T1000 (cell line): ENCODE measurements at places on chromosomes 5 and 9.

GRCh38 chr5:68182094-68182493 is 33.5 kb upstream of the PIK3R1 start:
- no peak for DNase-seq

DNA sequence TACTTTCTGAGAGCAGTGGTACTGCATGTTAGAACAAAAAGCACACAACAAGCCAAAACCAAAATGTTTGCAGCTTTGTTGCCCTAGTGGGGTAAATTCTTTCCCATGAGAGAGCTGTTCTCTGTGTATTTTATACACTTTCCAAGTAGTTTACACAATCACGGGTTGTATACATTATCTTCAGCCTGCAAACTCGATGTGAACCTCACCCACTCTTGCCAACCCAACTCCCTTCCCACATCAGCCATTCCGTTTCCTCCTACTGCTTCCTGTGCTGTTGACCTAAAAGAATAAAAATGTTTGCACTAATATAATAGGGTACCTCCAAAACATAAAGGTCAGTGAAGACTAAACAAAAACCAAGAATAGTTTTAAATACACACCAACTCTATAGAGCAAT is 47.0 kb downstream of the IQGAP2 start:
- no peak for DNase-seq

DNA sequence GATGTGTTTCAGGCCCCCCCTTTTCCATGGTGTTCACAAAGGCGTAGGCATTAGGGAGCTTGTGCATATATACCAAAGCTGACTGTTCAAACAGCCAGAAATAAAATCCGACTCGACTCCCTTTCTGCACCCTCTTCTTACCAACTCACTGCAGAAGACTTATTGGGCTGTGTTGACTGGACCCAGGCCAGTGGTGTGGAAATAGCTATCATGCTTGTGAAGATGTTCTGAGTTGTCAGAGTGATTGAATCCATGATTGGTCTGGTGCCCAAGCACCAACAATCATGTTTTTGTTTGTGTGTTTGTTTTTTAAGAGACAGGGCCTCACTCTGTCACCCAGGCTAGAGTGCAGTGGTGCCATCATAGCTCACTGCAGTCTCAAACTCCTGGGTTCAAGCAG is 21.6 kb downstream of the TJP2 start:
- DNase-seq: no peak

DNA sequence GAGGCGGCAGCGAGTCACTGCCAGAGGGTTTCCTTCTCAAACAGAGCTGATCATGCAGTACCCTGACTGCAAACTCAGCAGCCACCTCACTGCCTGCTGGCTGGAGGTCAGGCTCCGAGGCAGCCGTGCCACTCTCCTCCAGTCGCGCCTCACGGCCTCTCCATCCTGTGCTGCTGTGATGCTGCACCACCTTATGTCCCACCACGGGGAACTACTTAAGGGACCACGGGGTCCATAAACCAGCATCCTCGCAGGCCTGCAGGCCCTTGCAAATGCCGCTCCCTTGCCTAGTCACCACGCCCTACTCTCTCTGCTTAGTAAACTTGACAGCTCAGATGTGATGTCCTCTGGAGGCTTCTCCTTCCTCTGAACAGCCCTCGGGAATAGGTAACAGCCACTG is 99.2 kb downstream of the CRB2 start:
- no peak for DNase-seq

- DNase-seq: no peak
Measured at GRCh38 chr9:9747787-9748186, 865.0 kb downstream of the PTPRD start.

- no peak for DNase-seq
Measured at GRCh38 chr5:66742083-66742895, 146.1 kb downstream of the MAST4 start.

DNA sequence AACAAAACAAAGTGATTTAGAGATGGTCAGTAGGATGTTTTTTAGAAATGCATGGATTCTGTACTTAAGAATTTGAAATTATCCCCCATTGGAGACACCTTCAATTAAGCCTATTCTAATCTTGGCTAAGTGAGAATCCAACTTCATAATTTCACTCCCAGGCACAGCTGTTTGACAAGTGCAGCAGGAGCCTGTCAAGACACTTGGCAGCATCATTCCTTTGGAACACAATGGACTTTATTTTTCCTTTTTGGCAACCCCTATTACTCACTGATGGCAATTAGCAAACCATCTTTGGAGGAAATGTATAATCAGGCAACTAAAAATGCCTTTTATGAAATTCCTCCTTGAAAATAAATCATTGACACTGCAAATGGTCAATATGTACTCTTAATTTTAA is 194.7 kb downstream of the GLIS3 start:
- DNase-seq: no peak

DNA sequence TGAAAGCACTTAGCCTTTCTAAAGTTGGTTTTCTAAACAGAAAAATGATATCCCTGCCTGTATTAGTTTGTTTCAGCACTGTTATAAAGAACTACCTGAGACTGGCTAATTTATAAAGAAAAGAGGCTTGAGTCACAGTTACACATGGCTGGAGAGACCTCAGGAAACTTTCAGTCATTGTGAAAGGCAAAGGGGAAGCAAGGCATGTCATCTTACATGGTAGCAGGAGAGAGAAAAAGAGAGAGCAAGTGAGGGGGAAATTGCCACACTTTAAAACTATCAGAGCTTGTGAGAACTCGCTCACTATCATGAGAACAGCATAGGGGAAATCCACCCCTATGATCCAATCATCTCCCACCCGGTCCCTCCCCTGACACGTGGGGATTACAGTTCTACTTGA is 64.9 kb downstream of the FAM170A start:
- DNase-seq: no peak

GRCh38 chr5:71600783-71601182 is 13.6 kb downstream of the MCCC2 start:
- DNase-seq: no peak

GRCh38 chr5:119309326-119309725 is 46.5 kb upstream of the TNFAIP8 start:
- DNase-seq: no peak

GRCh38 chr9:133737774-133738639 is at the start of gene SARDH:
SARDH (minus strand) TSS chr9:133738352; CDS start chr9:133734173, 4,179 bp downstream.
- DNase-seq: peak; percentile 58

DNA sequence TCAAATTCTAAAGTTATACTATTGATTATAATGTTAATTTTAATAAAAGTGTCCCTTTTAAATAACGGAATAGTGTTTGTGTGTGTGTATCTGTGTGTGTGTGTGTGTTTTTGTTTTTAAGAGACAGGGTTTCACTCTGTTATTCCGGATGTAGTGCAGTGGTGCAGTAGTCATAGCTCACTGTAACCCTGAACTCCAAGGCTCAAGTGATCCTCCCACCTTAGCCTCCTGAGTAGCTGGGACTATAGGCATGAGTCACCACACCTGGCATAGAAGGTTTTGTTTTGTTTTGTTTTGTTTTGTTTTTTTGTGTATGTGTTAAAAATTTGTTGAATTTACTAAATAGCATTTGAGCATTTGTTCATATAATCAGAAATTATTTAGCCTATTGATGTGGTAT is 64.6 kb downstream of the YTHDC2 start:
- no peak for DNase-seq

GRCh38 chr9:35666045-35666444 is 1.1 kb upstream of the ARHGEF39 start:
- DNase-seq: no peak

GRCh38 chr9:123387686-123388085 is 31.7 kb downstream of the CRB2 start:
- no peak for DNase-seq

DNA sequence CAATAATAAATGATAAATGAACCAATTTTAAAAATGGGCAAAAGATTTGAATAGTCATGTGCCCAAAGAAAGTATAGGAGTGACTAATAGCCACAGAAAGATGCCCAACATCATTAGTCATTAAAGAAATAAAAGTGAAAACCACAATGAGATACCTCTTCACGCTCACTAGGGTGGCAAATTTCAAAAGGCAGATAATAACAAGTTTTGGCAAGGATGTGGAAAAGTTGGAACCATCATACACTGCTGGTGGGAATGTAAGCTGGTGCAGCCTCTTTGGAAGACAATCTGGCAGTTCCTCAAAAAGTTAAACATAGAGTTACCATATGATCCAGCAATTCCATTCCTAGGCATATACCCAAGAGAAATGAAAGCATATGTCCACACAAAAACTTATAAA is 1819.8 kb downstream of the MAT2B start:
- DNase-seq: no peak

GRCh38 chr5:65391591-65391990 is 90.1 kb downstream of the ADAMTS6 start:
- DNase-seq: no peak

- DNase-seq: no peak
Measured at GRCh38 chr9:103997856-103998370, 96.2 kb upstream of the SMC2 start.

GRCh38 chr5:178231539-178232123 is 971 bp downstream of the PHYKPL start:
- DNase-seq: no peak

GRCh38 chr9:86941197-86941596 is 6.1 kb downstream of the GAS1 start:
- no peak for DNase-seq

DNA sequence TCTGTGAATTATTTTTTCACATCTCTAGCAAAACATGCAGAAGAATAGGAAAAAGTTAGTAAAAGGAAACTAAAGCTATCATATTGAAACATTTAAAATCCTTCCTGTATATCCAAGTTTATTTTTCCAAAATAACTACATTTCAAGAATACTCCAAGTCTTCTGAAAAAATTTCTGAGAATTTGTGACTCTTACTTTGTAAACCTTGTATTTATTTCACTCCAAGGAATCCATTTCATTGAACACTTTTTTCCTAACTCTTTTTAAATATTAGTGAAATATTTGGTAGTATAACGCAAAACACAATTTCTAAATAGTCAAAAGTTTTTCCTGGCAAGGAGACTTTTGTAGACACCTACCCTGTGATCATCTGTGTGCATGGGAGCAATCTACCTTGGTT is 19.3 kb downstream of the ECM2 start:
- DNase-seq: no peak

DNA sequence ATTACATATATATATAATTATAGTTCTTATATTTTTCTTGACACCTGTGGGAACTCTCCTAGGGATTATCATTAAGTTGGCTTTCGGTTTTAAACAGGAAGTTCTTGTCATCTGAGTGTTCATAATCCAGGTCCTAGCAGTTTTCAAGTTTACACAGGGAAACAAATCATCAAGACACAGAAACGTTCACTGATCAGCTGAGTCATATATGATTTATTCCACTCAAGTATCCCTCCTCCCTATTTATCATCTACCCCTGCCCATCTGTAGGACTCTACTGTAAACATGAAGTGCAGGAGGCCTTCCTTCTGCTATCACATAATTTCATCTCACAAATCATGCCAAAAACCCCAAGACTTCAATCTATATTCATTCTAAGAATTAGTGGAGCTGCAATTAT is 6.3 kb downstream of the SLC25A51 start:
- no peak for DNase-seq
